ENCODE measurements at places on chromosomes 1 and 21.

- no peak for DNase-seq
Measured at GRCh38 chr1:54757833-54758232, 6.5 kb downstream of the PARS2 start.

DNA sequence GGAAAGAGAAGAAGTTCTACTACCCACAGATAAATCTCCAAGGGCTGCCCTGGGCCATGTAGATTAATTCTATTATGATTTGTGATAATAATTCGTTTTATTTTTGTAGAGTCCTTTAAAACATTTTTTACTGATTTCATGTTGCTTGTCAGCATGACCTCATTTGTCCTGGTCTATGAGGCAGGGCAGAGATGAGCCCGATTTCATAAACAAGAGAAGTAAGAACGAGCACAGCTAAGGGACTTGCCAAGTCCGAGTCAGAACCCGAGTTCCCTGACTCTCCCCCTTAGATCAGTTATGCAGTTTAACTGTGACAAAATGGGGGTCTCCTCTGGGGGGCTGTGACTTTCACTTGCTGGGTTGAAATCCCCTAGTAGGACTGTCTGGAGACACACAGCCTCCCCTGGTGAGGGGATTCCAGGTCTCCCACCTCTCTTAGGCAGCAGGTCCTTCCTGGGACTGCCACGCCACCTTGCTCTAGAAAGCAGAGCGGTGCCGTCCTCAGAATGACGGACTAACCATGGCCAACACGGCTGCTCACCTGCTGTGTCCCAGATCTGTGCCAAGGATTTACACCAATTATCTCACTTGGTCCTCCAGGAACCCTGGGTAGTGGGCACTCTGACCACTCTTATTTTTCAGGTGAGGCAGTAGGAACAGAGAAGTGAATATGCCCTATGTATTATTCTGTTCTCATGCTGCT, 31.0 kb upstream of the SOX13 start:
- no peak for DNase-seq

GRCh38 chr1:207051191-207051943, at the start of gene YOD1:
YOD1 (minus strand) TSS chr1:207051208; CDS start chr1:207051030, 178 bp downstream.
- no peak for DNase-seq

GRCh38 chr1:64631346-64632034, 113.4 kb upstream of the RAVER2 start:
- no peak for DNase-seq

GRCh38 chr1:112027696-112028095, 38.2 kb upstream of the KCND3 start:
- DNase-seq = no peak

DNA sequence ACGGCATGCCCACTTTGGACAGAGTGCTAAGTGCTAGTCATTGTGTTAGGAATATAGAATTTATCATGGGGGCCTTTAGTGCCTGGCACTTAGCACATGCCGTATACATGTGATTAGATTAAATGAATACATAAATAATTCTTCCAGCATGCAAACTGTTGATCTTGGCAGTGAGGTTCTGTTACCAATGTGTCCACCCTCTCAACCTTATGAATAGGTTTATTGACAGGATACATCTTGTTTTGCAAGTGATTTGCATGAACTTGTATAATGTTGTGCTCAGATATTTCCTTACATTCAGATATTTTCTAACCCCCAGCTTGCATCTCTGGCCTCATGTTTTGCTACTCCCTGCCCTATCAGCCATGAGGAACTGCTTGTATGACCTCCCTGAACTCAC, 60.3 kb upstream of the ZNF648 start:
- no peak for DNase-seq

GRCh38 chr1:37149296-37149695, 115.0 kb upstream of the GRIK3 start:
- no peak for DNase-seq

- no peak for DNase-seq
Measured at GRCh38 chr1:50289495-50289894, 133.7 kb downstream of the DMRTA2 start.

- DNase-seq = no peak
Measured at GRCh38 chr1:86100401-86100800, 56.2 kb downstream of the COL24A1 start.

GRCh38 chr1:155622191-155622590, 12.2 kb downstream of the MSTO1 start:
- no peak for DNase-seq

GRCh38 chr21:45019887-45020537, 54.4 kb upstream of the ADARB1 start:
- DNase-seq = no peak

GRCh38 chr1:192170196-192170984, 12.1 kb downstream of the RGS18 start:
- no peak for DNase-seq

DNA sequence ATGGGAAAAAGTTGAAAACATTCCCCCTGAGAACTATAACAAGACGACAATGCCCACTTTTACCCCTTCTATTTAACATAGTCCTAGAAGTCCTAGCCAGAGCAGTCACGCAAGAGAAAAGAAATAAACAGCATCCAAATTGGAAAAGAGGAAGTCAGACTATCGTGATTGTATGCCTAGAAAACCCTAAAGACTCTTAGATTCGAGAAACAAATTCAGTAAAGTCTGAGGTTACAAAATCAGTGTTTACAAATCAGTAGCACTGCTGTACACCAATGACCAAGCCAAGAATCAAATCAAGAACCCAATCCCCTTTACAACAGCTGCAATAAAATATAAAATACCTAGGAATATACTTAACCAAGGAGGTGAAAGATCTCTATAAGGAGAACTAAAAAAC, 72.4 kb downstream of the POU2F1 start:
- DNase-seq = no peak

- DNase-seq = no peak
Measured at GRCh38 chr21:40334159-40334558, 466.9 kb downstream of the PCP4 start.
